ENCODE measurements at places on chromosomes 5 and 9.
A peak's percentile ranks its signal among the peaks of the same experiment; 100 is the strongest.

DNA sequence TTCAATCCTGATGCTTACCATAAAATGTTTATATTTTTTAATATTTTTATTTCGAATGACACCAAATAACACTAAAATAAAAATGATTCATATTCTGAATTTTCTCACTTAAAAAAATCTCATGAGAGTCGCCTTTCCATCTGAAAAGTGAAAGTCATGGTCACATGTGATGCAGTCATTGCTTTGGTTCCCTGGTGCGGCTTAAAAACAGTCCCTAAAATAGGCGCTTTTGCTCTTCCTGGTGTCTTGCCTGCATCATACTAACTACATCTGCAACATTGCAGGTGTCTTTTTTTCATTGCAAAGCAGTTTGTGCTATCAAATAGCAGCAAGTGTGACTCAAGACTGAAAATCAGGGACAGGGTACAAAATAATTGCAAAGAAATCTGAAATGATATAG lies 185.2 kb upstream of the NREP start:
- DNase-seq = no peak

GRCh38 chr5:176412517-176413254 lies 3.7 kb downstream of the CLTB start:
- DNase-seq = no peak

DNA sequence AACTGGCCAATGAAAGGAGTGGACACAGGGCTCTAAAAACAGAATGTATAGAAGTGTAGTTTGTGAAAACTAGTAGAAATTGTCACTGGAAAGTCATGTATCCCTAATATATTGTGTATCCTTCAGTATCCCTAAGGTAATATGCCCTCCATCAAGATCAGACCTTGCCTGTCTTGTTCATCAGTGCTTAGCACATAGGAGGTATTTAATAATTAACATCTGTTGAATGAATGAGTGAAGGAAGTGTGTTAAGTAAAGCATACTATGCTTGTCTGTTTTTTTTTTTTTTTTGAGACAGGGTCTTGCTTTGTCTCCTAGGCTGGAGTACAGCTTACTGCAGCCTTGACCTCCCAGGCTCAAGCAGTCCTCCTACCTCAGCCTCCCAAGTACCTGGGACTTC lies 15.8 kb downstream of the GAPVD1 start:
- no peak for DNase-seq

DNA sequence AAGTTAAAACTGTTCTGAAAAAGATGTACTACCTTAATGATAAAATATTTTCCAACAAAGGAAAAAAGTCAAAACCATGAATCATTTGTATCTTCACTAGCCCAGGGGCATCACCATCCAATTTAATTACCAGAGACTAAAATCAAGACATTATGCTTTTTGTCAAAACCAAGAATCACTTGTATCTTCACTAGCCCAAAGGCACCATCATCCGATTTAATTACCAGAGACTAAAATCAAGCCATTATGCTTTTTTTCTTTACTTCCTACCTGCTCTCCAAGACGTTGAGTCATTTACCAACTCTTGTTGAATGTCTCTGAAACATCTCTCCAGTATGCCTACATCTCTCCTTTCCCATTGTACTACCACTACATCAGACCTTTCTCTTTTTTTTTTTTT lies 37.9 kb downstream of the FBXO38 start:
- no peak for DNase-seq

- no peak for DNase-seq
These were observed 605 bp downstream of the CHSY3 start for GRCh38 chr5:129904667-129905472.

DNA sequence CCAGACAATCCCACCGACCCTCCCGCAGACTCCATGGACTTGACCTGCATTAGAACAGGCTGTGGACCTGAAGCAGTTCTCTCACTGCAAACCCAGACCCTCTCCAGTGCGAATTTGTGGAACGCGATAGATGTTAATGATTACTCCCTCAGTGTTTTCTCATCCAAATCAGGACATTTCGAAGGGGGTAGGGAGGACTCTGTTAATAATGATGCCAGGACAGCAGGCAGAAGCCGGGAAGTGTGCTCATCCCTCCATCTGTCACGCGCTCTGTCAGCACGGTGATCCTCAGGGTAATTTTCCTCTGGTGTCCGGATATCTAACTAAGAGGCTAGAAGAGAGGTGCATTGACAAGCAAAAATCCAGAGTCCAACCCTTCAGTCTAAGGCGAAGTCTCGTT lies 18.8 kb downstream of the RAPGEF1 start:
- DNase-seq = no peak

DNA sequence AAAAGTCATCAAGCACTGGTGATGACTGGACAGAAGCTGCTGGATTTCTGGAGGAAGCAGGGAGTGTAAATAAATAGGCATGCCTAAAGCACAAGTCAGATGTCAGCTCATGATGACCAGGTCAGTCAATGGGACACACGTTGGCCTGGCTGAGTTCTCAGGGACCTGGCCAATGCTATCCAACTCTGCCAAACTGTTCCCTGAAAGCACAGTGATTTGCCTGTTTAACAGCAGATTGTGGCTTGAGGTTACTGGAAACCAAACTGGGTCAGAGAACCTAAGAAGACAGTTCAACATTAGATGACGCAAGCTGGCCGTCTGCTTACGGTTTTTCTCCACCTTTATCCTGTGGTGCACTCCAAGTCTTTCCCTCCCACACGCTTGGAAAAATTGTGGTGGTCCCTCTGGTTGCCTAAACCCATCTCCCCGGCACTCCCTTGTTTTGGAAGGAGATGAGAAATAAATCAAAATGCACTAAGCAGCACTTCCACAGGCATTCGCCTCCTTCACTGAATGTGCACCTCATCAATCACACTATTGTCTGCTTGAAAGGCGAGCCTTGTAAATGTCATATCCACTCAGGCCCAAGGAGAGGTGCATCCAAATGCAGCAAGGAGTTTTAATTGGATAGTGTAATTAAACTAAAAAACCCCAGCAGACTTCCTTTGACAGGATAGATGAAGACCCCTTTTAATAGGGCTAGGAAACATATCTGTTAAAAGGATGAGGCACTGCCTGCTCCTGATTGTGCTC lies 199.4 kb downstream of the GAPVD1 start:
- no peak for DNase-seq

DNA sequence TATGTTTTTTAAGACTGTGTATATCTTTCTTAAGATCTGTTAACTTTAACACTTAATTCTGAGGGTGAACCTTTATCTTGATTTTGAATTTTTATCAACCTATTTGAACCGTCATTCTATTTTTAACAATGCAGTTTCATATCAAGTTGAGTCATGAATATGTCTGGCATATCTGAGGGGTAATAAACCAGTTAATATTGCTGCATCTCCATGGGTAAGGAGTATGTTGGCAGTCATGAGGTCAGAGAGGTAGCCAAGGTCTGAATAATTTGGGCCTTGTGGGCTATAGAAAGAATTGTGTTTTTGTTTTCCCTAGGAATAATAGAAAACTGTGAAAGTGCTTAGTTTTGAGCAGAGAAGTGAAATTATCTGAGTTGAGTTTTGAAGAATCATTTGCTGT lies 419.0 kb downstream of the PLK2 start:
- DNase-seq = no peak

- no peak for DNase-seq
These were observed 169.2 kb upstream of the HMHB1 start for GRCh38 chr5:143642791-143643190.

DNA sequence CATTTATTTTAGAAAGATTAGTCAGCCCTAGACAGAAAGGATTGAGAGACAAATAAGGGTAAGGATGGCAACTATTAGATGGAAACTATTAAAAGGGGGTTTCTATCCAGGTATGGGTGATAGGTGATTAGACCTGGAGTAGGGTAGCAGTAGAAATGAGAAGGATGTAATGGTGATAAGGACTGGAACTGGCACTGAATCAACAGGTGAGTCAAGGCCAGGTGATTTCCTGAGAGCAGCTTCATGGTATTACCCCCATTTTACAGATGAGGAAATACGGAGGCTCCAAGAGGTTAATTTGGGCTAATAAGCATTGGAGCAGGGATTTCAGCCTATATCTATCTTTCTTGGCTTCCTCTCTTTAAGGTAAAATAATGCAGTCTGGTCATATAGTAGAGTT lies 55.7 kb downstream of the CAST start:
- DNase-seq = no peak

GRCh38 chr5:78972654-78973428 lies 12.3 kb downstream of the ARSB start:
- DNase-seq = no peak

GRCh38 chr5:69167493-69167855 lies 524 bp downstream of the CCNB1 start:
- DNase-seq = no peak

DNA sequence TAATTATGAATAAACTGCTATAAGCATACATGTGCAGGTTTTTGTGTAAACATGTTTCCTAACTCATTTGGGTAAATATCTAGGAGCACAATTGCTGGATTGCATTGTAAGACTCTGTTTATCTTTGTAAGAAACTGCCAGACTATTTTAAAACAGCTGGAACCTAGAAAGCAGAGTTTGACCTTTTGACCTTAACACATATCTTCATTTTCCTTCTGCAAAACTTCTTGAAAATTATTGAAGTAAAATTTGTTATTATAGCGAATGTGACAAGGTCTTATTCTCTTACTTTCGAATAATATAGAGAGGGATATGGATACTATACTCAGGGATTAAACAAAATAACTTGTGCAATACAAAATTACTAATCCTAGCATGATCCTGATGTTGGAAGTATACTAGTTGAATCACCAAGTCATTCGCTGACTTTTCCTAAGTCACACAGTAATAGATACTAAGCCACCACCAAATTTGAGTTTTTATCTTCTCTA lies 3.2 kb upstream of the ANXA1 start:
- DNase-seq = no peak

DNA sequence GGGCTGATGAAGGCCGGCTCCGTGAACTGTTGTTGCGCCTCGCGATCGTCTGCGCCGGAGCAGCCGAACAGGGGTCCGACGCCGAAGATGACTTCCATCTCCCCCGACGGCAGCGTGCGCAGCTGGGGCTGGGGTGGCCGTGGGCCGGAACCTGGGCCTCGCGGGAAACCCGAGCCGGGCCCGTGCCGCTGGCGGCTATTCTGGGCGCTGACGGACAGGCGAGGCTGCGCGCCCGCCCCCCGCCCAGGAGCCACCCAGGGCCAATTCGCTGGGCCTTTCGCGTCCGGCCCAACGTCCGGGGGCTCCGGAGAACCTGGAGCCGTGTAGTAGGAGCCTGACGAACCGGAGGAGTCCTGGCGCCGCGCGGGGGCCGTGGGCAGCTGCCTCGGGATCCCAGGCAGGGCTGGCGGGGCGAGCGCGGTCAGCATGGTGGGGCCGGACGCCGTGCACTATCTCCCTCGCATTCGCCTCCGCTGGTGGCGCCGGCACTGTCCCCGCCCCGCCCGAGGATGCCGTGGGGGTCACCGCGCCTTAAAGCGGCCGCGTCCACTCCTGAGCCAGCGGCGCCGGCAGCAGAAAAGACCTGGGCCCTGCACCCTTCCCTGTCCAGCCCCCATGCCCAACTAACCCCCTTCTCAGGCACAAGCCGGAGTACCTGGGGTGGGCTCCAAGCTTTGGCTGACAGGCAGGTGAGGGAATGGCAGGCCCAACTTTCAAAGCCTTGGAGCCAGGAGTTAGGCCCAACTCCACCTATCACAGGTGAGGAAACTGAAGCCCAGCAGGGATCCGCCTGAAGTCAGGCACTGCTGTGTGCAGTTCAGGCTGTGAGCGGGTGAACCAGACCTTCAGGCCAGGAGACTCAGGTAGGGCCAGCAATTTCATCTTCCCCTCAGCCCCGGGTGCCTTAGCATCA lies at the start of gene PROB1:
Gene PROB1, minus strand, starts transcription at position 451 of the 913 bp plus-strand sequence. Its CDS starts 23 bp downstream, at position 428.
- DNase-seq = no peak

- DNase-seq = no peak
These were observed 1.6 kb downstream of the FSTL4 start for GRCh38 chr5:133610489-133611356.

GRCh38 chr9:110526426-110526825 lies 53.1 kb downstream of the SVEP1 start:
- DNase-seq = no peak

- DNase-seq = no peak
These were observed 228.3 kb downstream of the CACNA1B start for GRCh38 chr9:138105561-138106505.

- DNase-seq = no peak
These were observed 12.8 kb downstream of the ENC1 start for GRCh38 chr5:74627646-74628279.

GRCh38 chr9:36191290-36191645 lies 547 bp downstream of the CLTA start:
- DNase-seq = peak; percentile 19

- DNase-seq = no peak
These were observed 44.9 kb upstream of the RAPGEF6 start for GRCh38 chr5:131679911-131680310.

GRCh38 chr5:52853650-52854049 lies 65.9 kb downstream of the ITGA1 start:
- DNase-seq = no peak

DNA sequence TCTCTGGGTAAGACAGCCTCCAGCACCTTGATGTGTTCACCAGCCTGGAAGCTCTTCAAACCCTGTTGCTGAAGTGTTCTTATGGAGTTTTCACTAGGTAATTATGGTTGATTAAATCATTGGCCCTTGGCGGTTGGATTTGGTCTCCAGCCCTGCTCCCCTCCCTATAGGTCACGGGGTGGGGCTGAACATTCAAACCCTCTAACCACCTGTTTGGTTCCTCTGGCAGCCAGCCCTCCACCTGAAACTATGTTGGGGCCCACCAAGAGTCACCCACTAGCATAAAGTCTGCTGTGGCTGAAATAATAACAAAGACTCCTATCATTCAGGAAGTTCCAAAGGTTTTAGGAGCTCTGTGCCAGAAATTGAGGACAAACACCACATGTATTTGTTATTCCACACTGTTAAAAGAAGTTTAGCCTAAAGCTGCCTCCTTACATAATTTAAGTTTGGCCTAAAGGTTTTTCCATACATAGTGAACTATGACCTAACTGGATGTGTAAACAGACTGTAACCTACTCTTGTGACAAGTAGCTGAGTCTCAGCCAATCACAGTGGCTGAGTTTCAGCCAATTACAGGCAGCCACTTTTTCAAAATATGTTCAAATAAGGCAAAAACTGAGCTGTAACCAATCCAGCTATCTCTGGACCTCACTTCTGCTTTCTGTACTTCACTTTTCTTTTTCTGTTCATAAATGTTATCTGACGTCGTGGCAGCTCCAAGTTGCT lies 34.8 kb downstream of the TMEM252 start:
- no peak for DNase-seq

GRCh38 chr9:94900222-94901018 lies 173.9 kb downstream of the AOPEP start:
- DNase-seq = no peak

DNA sequence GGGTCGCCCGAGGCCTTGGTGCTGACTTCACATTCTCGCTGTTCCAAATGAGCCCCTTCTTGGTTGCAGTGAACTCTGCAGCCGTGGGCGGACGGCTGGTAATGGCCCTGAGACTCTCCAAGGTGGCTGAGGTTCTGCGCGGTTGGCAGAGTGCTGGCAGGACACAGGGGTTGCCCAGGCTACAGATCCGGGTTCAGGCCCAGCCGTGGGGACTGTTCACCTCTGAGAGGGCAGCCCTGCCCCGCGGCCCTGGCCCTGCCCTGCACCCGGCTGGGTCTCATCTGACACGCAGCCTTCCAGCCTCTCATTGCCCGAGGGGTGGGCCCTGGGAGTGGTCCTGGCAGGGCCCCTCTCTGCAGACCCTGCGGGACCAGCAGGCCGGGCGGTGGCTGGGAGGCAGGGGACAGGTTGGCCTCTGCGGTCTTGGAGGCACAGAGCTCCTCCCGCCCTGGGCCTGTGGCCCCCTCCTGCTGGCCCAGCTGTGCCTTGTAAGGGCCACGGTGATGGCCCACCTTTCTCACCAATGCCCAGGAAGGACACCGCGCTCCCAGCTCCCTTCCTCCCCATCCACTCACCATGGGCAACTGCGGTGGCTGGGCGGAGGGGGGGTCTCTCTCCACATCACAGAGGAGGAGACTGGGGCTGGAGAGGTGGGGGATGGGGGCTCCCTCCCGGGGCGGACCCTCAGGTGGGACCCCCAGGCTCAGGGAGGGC lies 51.6 kb downstream of the AHRR start:
- no peak for DNase-seq
